ENCODE measurements at places on chromosomes 4 and X.
A peak's percentile ranks its signal among the peaks of the same experiment; 100 is the strongest.

GRCh38 chrX:69146739-69147138, 18.5 kb downstream of the PJA1 start:
- no peak for DNase-seq

DNA sequence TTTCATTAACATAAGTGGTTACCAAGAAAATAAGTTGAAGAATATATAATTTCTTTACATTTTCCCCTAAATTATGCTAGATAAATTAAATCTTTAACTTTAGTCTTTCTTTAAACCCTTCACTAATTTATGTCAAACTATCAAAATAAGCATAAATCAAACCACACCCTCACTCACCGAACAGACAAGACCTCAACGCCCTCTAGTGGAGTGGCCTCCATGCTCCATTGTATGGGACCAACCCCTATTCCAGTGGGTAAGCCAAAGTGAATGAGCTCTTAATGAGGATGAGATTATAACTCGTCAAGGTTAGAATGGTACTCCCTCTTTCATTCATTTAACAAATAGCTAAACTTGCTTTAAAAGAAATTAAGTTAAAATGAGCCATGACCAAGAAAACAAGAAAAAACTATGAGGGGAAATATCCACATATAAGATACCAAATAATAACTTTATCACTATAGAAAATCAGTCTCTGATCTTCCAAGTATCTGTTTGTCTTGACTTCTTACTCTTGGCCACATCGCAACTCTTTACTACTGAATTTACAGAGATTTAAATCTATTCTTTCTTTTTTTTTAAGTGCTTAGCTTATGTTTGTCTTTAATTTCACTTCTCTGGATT, 15.6 kb upstream of the BBS12 start:
- peak; percentile 52 for DNase-seq

DNA sequence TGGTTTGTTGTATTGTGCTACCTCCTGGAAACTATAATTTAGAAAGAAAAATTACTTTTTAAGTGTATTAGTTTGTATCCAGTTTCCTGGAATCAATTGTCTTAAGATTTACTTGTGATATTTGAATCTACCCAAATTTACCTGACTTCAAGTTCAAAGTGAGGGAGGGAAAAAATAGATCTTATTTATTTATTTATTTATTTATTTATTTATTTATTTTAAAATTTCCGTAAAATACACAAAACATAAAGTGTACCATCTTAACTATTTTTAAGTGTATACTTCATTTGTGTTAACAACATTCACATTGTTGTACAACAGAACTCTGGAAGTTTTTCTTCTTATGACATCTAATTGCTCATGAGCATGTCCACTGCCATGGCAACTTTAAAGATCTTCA, 356.0 kb downstream of the DACH2 start:
- DNase-seq = no peak

- no peak for DNase-seq
These were observed 5.1 kb downstream of the PLP1 start for GRCh38 chrX:103781706-103782105.

GRCh38 chr4:74715706-74716435, 78.5 kb downstream of the BTC start:
- no peak for DNase-seq

GRCh38 chr4:149993030-149993429, 85.2 kb upstream of the DCLK2 start:
- DNase-seq = no peak

DNA sequence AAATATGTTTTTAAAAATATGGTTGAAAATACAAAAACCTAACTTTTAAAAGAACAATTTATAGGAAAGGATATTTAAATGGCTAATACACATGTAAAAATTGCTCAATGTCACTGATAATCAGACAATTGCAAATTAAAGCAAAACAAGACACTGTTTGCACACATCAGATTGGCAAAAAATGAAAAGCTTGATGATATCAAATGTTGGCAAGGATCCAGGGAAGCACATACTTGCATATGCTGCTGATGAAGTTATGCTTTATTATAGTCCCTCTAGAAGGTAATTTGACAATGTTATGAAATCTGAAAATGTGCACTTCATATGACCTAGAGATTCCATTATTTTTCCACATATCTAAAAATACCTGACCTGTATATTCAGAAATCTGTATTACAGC, 45.7 kb upstream of the EPGN start:
- no peak for DNase-seq

GRCh38 chr4:183244019-183244418, 76.1 kb downstream of the CLDN22 start:
- DNase-seq = no peak
